ENCODE measurements at places on chromosomes 4 and X. TPM values are rescaled to one million over a fixed set of nuclear protein-coding genes. Genes with fewer than 3 reads are reported as not detected.

The SGMS2 gene
- total RNA-seq: 203 TPM

- DNase-seq: no peak
Measured at GRCh38 chr4:80204433-80205011, 7.2 kb downstream of the PRDM8 start.

The OPRPN gene
- not detected for total RNA-seq

The NDNF gene
- 1.9 TPM for total RNA-seq

DNA sequence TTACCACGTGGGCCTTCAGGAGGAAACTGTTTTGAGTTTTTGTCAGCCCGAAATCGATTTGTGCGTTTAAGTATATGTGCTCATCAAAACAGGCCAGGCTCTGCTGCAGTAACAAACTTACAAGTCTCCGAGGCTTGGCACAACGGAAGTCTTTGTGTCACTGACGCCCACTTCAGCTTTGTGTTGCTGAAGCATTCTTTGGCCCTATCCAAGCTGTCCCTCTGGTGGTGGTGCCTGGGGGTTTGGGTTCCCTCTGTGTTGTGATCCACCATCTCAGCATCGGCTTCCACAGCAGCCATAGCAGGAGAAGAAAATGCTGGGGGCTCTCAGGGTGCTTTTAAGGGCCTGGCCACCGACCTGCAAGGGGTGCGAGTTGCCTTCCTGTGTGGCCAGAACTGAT lies 176.4 kb downstream of the PTTG2 start:
- DNase-seq: no peak

- DNase-seq: no peak
Measured at GRCh38 chr4:130424211-130424610, 1328.3 kb downstream of the C4orf33 start.

DNA sequence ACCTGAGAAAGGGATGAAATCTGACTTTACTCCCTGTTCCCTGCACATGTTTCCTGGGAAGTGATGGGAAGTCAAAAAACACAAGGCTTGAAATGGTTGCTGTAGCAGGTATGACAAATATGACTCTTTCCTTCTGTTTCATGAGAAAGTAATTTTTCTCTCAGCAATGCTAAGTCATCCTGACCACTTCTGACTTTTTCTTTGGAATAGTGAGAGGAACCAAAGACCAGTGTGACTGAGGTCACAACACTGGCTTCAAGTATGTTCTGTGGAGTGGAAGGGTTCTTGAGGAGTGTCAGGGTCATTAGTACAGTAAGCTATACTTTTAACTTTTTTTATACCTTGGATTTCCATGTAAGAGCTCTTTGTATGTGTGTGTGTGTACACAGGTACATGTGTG lies 225.3 kb downstream of the PPP3CA start:
- no peak for DNase-seq

- no peak for DNase-seq
Measured at GRCh38 chrX:129720741-129721140, 18.0 kb upstream of the XPNPEP2 start.

The SPARCL1 gene
- total RNA-seq: 228 TPM

The FOXR2 gene
- total RNA-seq: not detected

The MAGED4B gene
- 44.8 TPM for total RNA-seq

The FGF16 gene
- total RNA-seq: not detected

DNA sequence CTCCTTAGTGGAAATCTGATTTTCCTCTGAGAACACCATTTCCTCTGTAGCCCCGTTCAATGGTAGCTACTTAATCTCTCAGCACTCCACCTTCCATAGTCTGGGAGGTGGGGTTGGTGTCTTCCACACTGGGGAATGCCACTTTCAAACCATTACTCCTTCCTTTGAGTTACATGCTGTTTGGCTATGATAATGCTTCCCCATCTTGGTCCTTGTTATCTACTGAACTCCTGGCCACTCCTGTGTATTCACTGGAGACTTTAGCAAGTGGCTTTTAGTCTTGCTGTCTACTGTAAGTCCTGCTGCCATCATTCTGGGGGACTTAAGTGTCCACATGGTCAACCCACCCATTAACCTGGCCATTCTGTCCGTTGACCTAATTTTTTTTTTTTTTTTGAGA lies 63.9 kb upstream of the SMIM10 start:
- no peak for DNase-seq

The SPINK2 gene
- total RNA-seq: 0.68 TPM

DNA sequence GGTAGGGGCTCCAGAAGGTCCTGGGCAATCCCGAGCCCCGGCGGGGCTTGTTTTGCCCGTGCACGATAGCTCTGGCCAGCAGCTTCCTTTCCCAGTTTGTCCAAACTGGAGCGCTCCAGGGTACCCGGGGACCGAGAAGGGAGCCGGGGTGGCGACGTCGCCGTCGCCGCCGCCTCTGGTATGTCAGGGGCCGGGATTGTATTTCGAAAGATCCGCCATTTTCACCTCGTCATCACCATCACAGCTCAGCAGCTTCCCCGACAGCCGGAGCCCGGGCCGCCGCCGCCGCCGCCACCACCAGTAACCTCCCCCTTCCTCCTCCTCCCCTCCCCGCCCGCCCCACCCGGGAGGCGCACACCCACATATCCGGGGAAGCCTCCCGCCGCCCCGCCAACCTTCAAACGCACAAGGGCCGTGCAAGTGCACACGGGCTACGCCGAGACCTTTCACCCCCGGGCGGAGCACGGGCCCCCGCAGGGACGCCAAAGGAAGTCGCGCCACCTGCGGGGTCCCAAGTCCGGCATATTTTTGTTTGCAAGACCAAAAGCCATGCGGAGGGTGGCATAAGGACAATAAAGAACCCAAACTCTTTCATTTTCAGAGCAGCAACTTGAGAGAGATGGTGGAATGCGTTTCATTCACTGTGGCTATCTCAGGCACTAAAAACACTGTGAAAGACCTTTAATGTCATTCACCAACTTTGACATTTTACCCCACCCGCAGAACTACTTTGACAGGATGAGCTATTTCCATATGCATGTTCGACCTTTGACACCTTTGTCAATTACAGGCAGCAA lies at the start of gene LIN54:
Gene LIN54, minus strand, starts transcription at position 302 of the 797 bp plus-strand sequence. CDS start 25,979 bp downstream, outside the sequence.
- peak; percentile 88 for DNase-seq

- DNase-seq: no peak
Measured at GRCh38 chr4:6527683-6528595, 47.0 kb upstream of the MAN2B2 start.

DNA sequence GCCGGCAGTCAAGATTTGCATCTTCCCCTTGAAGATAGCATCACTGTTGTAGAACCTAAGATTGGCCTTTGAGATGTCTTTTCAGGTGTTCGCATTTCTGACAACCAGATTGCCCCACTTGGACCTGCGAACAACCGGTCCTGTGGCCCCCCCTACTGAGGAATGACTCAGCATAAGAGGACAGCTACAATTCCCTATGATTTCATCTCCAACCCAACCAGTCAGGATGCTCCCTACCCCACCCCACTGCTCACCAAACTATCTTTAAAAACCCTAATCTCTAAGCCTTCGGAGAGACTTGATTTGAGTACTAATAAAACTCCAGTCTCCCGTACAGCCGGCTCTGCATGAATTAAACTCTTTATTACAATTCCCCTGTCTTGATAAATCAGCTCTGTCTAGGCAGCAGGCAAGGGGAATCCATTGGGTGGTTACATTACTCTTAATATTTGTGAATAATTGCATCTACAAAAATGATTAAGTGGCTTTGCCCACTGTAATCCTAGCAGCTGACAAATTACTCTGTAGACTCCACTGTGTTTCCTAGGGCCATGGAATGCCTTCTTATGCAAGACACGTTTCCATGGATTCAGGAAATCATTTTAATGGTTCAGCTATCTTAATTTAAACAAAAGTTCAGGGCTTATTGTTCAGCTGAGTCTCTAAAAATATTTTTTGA lies 95.4 kb downstream of the GPR143 start:
- DNase-seq: no peak

DNA sequence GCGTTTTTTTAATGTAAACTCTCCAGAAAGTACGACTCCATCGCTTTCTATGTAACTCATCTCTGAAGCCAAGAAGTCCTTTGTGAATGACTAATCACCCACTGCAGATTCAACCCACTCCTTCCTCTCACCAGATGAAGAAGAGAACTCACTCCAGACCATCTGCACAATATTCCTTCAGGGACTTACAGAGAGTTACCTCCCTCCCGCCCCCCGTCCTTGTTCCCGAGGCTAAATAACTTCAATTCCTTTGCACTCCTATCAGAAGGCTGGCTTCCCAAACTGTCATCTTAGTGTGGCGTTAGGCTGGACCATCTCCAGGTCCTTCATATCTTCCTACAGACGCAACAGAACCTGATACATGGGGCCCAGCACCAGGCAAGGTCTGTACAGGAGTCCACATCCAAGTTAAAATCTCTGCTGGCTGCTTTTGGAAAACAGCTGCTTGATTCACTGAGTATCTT lies 82.4 kb downstream of the AFAP1 start:
- DNase-seq: no peak

The ASB11 gene
- total RNA-seq: not detected

The PLS3 gene
- total RNA-seq: 4.5 TPM

GRCh38 chr4:16206848-16207247 lies 19.4 kb downstream of the TAPT1 start:
- no peak for DNase-seq

GRCh38 chr4:39563346-39563847 lies 36.2 kb upstream of the UGDH start:
- DNase-seq: no peak

GRCh38 chrX:44299177-44299576 lies 44.3 kb downstream of the EFHC2 start:
- DNase-seq: no peak

DNA sequence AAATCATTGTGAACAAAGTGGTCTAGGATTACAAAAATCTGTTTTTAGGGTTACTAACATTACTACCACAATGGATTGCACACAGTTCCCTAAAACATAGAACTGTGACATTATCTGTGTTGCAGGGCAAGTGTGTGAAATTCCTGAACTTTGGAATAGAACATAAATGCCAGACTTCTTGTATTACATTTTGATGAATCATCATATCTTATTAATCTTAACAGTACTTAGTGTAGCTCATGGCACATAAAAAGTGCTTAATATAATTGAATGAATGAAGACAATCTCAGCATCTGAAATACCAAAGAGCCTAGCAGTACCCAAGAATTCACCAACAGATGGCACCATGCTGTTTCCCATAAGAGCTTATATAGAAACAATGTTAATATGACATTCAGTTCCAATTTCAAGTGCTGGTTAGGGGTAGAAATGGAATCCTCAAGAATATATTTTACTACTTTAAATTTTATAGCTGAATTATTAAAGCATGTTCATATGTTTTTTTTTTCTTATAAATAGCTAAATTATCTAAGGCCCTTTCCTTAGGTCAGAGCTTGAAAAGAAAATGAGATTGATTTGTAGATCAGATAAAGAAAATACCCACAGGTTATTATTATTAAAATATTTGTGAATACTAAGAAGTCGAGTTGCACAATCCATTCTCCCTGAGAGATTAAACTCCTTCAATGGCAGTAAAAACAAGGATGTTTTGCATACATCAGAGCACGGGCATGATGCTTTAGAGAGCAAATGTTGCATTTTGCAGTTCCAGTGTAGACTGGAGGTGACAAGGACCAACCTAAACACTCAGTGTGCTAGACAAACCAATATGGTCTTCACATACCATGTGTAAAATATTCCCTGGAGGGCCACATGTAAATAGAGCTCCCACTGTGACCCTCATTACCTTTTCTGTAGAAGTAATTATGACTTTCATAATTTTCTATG lies 25.7 kb upstream of the SHISA3 start:
- no peak for DNase-seq

DNA sequence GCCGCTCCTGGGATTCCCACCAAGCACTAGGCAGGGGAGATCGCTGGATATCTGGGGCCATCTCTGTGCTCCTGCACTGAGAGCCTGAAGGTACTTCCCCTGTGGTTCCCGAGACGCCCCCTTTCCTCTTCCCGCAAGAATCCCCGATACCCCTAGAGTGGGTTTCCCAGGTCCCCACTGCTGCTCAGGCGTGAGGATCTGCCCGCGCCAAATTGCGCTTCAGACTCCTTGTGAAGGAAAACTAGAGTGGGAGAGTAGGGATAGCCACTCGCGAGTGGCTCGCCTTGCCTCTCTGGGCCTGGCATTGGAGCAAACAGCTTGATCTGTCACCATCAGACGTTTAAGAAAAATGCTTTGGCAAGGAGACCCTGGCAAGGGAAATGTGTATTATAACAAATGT lies 1.5 kb downstream of the IL1RAPL2 start:
- DNase-seq: no peak

DNA sequence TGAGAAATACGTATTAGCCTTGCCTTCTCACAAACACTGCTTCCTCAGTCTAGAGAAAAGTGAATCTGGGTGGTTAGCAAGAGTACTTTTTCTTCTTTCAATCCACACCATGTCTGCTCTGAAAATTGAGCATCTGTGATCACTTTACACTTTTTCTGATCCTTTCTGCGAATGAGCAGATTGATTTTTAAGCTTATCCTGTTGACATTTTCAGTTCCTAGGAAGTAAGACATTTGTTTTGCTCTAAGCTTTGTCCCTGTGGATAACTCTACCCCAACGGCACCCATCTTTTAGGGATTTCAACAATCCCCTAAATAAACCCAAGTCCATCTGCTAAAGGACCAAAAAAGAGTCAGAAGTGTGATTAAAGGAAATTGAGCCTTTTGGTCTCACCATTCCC lies 487.5 kb downstream of the IQCM start:
- no peak for DNase-seq

GRCh38 chr4:54226404-54227255 lies 2.5 kb upstream of the PDGFRA start:
- peak; percentile 50 for DNase-seq

- DNase-seq: no peak
Measured at GRCh38 chr4:152000518-152000917, 239.7 kb upstream of the GATB start.

DNA sequence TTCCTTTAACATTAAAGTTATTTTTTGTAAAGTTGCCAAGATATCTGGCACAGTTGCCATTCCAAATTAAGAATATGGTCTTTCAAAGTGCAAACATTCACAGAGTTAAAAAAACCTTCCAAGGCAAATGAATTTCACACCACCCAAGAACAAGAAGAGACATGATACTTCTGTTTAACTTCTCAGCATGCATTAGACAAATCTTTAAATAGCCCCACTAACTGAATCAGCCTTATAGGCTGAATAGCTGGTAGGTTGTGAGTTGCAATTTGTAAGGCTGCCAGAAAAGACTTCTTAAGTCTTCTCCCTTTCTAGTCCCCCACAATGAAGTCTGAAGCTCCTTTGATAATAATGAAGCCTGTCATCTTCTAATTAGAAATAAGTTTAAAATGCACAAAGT lies 95.6 kb downstream of the MAPK10 start:
- no peak for DNase-seq

The TLR6 gene
- total RNA-seq: 1.8 TPM

The IL1RAPL2 gene
- total RNA-seq: 0.16 TPM

GRCh38 chr4:180336494-180337090 lies 1906.6 kb upstream of the TENM3 start:
- DNase-seq: no peak

Data from transverse colon (tissue), 4 donors.